CD4-positive, alpha-beta memory T cell (primary cell): ENCODE measurements at places on chromosomes 6 and 20. TPM values are rescaled to one million over a fixed set of nuclear protein-coding genes. Genes with fewer than 3 reads are reported as not detected.
A peak's percentile ranks its signal among the peaks of the same experiment; 100 is the strongest.

DNA sequence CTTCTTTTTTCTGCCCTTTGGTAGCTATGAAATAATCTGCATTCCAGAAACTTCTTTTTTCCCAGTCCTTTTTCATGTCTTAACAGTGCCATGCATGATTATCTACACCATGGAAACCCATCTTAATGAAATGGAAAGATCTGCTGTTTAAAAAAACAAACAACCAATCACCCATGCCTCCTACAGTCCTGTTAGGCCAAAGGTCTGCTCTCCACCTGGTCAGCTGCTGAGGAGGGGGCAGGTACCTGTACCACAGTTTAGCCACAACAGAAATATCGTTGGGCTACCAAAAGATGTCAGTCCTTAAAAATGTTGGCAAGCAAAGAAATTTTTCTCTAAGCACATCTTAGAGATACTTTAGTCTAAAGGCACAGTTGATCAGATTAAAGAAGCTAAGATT is 112.6 kb downstream of the SLC16A10 start:
- H3K27ac ChIP-seq: no peak overlapping the region
- no peaks in the 10 kb centered on the region for H3K27me3 ChIP-seq
- H3K36me3 ChIP-seq: no peaks in the 10 kb centered on the region
- H3K4me3 ChIP-seq: no peak overlapping the region

DNA sequence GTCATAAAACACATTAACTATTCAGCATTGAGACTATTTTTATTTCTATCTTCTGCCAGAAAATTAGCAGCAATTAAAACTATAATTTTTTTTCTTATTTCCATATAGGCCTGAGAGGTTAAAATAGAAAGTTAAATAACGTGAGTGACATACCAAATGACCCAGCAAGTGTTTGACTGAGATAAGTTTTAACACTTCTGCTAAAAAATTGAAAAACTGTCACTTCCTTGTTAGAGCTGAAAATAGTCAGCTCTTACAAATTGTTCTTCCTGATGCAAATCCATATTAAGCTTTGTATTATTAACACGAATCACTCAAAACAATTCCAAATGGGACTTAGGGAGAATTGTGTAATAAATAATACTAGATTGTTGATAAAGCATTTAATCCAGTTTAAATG is 26.5 kb upstream of the STX11 start:
- no peak overlapping the region for H3K4me3 ChIP-seq
- H3K4me1 ChIP-seq: no peaks in the 10 kb centered on the region
- H3K36me3 ChIP-seq: no peaks in the 10 kb centered on the region
- H3K27ac ChIP-seq: no peak overlapping the region

- DNase-seq: no peak
- H3K36me3 ChIP-seq: peaks cover 5% of the 10 kb centered on the region
- H3K27me3 ChIP-seq: no peaks in the 10 kb centered on the region
- peak overlapping the region; percentile 59 for H3K4me3 ChIP-seq
- peak overlapping the region; percentile 75 for H3K27ac ChIP-seq
Measured at GRCh38 chr20:31676609-31676989, 38.9 kb downstream of the COX4I2 start.

DNA sequence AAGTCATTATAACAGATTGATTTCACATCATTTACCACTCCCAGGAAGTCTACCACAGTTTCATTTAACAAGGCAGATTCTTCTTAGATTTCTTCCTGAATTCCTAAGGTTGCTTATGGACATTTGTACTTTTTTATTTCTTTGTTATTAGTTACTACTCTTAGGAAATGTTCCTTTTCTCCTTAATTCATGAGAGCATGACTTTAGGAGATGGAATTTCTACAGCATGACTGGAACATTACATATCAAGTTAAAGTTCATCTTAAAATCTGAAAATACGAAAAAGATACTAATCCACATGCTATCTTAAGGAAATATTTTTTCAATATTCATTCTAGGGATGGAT is 22.3 kb downstream of the CNKSR3 start:
- no peaks in the 10 kb centered on the region for H3K36me3 ChIP-seq
- H3K4me1 ChIP-seq: no peaks in the 10 kb centered on the region
- no peak overlapping the region for H3K4me3 ChIP-seq

DNA sequence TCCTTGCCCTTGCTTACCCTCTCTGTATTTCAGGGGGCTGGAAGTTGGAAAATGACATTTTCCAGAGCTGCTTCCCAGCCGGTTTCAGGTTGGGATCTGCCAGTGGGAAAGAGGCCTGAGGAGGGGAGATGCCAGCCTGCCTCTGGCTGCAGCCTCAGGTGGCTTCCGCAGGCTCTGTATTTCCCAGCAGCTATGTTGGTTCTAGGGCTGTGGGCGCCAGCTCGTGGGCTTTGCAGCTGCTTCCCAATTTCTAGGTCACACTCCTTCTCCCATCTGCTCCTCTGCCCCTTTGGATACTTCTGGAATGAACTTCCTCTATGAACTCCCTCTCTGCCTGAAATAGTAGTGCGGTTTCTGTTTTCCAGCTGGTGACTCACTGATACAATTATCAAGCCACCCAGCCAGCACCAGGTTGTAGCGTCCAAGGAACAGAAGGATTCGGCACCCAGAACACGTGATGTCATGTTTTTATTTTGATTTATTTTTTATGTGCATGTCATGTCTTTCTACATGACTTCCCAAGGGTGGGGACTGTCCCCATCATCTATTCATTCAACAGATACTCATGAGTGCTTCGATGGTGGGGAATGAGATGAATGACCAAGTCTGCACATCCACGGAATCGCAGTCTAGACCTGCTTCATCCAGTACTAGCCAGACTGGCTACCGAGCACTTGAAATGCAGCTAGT is 38.0 kb downstream of the TGM2 start:
- no peaks in the 10 kb centered on the region for H3K36me3 ChIP-seq
- no peaks in the 10 kb centered on the region for H3K27me3 ChIP-seq
- H3K4me1 ChIP-seq: no peaks in the 10 kb centered on the region
- DNase-seq: no peak
- no peak overlapping the region for H3K27ac ChIP-seq

DNA sequence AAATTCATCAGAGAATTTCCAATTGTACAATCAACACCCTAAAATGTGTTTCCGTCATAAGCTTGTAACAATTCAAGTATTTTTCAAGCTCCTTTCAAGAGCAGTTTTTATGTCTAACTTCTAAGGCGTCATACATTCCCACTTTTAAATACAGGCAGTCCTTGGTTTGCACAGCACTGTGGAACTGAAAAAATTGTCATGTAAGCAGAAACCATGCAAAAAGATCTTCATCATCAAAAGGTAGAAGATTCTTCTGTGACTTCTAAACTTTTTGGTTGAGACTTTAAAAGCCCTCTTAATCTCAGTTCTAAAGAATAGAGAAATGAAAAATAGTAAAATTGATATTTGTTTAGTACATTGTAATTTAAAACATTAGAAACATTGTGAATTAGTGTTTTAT is 315.6 kb downstream of the TPBG start:
- no peak overlapping the region for H3K4me3 ChIP-seq
- H3K36me3 ChIP-seq: no peaks in the 10 kb centered on the region
- DNase-seq: no peak
- H3K27me3 ChIP-seq: no peaks in the 10 kb centered on the region
- H3K27ac ChIP-seq: no peak overlapping the region

GRCh38 chr20:45578231-45578630 is 853 bp downstream of the WFDC8 start:
- no peak overlapping the region for H3K4me3 ChIP-seq
- no peaks in the 10 kb centered on the region for H3K36me3 ChIP-seq
- no peak overlapping the region for H3K27ac ChIP-seq
- no peaks in the 10 kb centered on the region for H3K27me3 ChIP-seq

DNA sequence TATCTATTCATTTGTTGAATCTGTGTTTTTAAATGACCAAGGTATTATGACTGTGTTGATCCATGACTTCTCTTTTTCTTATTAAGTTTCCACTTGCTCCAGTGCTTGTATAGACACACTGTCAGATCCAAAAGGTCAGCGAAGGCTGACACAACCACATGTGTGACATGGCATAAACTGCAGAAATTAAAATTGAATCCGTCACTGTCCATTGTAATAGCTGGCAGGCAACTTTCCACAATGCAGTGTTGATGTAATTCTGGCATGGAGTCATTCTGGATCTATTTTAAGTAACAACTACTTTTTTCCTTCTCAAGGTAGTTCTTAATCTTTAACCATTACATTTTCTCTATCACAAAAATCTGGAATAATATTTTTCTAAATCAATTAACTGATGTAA is 145.3 kb downstream of the AIG1 start:
- H3K27ac ChIP-seq: no peak overlapping the region
- H3K4me1 ChIP-seq: no peaks in the 10 kb centered on the region
- DNase-seq: no peak
- no peak overlapping the region for H3K4me3 ChIP-seq

DNA sequence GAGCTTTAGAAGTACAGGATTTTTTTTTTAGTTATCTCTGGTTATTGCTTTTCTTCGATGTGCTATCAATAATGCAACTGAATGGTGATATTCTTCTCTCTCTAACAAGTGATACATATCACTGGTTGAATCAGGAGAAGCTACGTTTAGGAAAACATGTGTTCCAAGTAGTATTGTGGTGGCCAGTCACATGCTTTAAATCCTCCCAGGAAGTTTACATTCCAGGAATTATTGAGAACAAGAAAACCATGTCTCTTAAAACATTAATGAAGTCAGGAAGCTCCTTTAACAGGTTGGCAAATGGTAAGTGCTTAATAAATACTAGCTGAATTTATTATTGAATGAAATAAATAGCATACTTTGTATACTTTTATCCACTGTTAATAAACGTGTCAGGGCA is 371.1 kb downstream of the BCKDHB start:
- H3K4me1 ChIP-seq: no peaks in the 10 kb centered on the region
- H3K27ac ChIP-seq: no peak overlapping the region
- no peak for DNase-seq
- H3K36me3 ChIP-seq: no peaks in the 10 kb centered on the region
- no peak overlapping the region for H3K4me3 ChIP-seq
- no peaks in the 10 kb centered on the region for H3K27me3 ChIP-seq

BACH2 gene
- total RNA-seq: 48.0 TPM

ZC2HC1B gene
- total RNA-seq: not detected
